Activated CD4-positive, alpha-beta T cell treated with anti-CD3 and anti-CD28 coated beads, Interleukin-2, amount 50 U/mL, for 24 hours (primary cell): ENCODE measurements at places on chromosomes 6 and 20.

DNA sequence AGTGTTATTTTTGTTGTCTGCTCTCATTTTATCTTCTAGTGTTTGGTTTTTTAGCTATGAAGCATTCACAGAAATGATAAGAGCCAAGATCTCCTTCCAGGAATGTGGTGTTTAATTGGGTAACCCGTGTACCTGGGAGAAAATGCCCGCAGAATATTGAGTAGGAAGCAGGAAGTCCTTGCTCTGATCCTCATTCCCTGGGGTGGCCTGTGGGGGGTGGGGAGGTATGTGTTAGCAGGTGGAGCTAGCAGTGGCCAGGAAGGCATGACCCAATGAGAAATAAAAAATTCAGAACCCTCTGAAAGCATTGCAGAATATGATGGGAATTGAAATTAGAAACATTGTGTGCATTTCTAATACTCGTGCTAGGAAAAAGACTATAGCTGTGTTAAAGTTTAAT is 100.8 kb downstream of the DTD1 start:
- DNase-seq = no peak

- peak; percentile 46 for DNase-seq
Measured at GRCh38 chr6:36912586-36912985, 26.8 kb downstream of the C6orf89 start.

- DNase-seq = no peak
Measured at GRCh38 chr20:19758501-19759331, 658 bp downstream of the RIN2 start.

DNA sequence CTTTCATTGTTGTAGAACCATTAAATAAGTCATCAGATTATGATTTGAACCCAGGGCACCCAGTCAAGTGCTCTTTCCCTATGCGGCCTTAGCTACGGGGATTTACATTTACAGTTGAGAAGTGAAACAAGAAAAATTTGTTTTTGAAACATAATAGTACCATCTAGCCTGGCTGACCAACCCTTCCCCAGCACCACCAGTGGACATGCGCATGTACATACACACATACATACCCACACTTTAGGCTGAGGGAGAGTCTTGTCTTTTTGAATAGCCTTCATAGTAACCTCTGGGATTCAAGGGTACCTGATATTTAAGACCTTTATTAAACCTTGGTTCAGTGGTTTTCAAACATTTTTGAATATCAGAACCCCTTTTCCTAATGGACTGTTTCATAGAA is 33.8 kb downstream of the SCAND1 start:
- DNase-seq = no peak

DNA sequence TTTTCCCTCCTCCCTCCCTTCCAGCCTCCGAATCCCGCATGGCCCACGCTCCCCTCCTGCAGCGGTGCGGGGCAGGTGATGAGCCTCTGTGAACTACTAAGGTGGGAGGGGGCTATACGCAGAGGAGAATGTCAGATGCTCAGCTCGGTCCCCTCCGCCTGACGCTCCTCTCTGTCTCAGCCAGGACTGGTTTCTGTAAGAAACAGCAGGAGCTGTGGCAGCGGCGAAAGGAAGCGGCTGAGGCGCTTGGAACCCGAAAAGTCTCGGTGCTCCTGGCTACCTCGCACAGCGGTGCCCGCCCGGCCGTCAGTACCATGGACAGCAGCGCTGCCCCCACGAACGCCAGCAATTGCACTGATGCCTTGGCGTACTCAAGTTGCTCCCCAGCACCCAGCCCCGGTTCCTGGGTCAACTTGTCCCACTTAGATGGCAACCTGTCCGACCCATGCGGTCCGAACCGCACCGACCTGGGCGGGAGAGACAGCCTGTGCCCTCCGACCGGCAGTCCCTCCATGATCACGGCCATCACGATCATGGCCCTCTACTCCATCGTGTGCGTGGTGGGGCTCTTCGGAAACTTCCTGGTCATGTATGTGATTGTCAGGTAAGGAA is at the start of gene OPRM1:
Gene OPRM1, plus strand, starts transcription at position 10 of the 612 bp plus-strand sequence. Its CDS starts 305 bp downstream, at position 315.
- DNase-seq = no peak
